GM23248 (cell line): ENCODE measurements at places on chromosomes 7 and 10.

DNA sequence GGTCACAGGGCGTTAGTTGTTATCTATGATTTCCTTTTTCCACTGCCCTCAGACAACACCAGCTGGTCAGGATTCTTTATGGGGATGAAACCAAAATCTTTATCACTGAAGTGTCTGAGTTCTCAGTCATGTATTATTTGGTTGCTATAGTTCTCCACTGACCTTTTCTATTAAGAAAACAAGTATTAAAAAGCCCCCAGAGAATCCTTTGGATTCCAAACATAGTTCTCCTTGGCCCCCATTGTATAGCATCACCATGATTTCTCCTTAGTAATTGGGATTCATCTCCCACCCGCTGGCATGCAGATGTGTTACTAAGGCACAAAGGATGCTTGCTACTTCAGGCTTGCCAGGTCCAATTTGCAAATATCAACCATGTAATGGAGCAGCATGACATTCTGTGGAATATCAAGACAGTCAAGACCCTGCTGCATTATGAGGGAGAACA is 94.3 kb downstream of the IQUB start:
- DNase-seq = no peak

- DNase-seq = no peak
These were observed 25.4 kb downstream of the INPP5A start for GRCh38 chr10:132562916-132563456.

DNA sequence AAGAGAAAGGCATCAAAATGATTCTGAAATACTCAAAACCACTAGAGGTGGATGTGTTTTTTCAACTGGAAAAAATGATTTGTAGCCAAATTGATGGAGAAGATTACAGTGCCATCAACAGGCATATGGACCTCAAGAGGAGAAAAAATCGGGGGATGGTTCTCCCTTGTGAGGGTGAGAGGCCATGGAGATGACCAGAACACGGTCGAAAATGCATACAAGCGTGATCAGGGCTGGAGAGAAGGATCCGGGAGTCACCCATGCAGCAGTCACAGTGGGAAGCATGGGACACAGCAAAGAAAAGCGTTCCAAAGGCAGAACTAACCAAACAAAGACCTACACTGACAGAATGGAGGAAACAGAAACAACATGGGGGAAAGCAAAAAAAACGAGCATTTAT is 80.3 kb downstream of the SLC37A3 start:
- DNase-seq = no peak

- no peak for DNase-seq
These were observed 164.2 kb downstream of the PCLO start for GRCh38 chr7:82998436-82998835.

GRCh38 chr7:124246262-124246863 is 213.5 kb upstream of the TMEM229A start:
- DNase-seq = no peak

- DNase-seq = peak; percentile 73
These were observed 41.5 kb downstream of the ASB4 start for GRCh38 chr7:95527033-95527775.
